NCI-H2029 (cell line): ENCODE measurements at places on chromosomes 16 and 17.

- DNase-seq = no peak
These were observed 521 bp downstream of the ATMIN start for GRCh38 chr16:81035975-81036750.

DNA sequence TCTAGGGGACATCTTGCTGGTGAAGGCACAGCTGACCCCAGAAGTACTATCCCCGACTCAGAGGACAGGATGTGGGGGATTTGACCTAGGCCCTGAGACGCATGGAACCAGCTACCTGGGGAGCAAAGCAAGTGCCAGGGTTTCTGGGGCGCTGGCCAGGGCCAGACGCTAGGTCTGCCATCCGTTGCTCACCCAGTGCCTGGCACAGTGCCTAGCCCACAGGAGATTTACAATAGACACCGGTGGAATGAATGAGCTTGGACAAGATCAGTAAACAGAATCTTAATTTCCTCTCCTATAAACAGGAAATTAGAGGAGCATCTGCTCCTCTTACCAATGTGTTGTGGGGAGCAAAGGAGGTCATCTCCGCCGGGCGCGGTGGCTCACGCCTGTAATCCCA lies 5.0 kb downstream of the RPRML start:
- DNase-seq = peak; percentile 45

DNA sequence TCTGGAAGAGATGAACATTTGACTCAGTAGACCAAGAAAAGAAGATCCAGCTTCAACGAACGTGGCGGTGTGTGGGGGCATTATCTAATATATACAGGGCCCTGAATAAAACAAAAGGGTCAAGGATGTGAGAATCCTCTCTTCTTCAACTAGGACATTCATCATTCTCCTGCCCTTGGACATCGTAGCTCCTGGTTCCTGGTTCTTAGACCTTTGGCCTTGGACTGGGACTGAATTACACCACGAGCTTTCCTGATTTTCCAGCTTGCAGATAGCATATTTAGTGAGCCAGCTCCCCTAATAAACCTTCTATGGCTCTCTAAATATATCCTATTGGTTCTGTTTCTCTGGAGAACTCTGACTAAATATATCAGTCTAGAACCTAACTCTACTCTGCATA lies 29.5 kb upstream of the HELZ start:
- DNase-seq = no peak

DNA sequence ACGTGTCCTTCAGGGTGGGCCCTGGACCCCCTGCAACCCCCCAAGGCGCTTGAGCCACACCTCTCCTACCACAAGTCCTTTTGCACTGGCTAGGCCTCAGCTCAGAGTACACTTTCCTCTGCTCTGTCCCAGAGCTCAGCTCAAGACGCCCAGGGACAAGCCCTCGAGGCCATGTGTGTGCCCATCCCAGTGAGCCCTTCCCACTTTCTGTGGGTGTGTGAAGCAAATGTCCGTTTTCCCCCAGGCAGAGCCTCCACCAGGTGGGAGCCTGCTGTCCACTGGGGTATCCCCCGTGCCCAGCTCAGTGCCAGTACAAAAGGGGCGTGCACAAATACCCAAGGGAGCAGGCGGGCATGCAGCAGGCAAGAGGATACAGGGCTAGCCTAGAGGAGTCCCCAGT lies 18.4 kb downstream of the KIFC3 start:
- DNase-seq = no peak

- DNase-seq = no peak
These were observed 4.1 kb downstream of the ZNF688 start for GRCh38 chr16:30567160-30567990.
